ENCODE measurements at places on chromosomes 6 and 20.

DNA sequence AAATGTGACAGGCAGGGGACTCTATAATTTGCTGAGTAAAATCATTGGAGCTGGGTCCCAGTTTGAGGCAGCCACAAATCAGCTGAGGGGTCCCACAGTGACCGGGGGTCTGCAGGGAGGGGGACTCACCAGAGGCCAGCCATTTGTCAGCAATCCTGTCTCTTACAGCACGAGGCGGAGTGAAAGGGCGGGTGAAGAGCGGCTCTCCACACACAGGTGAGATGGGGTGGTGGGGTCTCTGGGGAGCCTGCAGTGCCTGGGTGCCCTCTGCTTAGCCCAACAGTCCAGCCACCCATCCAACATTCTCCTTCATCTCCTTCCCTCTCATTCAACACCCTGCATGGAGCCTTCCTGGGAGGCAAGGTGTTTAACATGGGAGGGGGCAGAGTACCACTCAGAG is 728 bp downstream of the TMC2 start:
- no peak for DNase-seq

DNA sequence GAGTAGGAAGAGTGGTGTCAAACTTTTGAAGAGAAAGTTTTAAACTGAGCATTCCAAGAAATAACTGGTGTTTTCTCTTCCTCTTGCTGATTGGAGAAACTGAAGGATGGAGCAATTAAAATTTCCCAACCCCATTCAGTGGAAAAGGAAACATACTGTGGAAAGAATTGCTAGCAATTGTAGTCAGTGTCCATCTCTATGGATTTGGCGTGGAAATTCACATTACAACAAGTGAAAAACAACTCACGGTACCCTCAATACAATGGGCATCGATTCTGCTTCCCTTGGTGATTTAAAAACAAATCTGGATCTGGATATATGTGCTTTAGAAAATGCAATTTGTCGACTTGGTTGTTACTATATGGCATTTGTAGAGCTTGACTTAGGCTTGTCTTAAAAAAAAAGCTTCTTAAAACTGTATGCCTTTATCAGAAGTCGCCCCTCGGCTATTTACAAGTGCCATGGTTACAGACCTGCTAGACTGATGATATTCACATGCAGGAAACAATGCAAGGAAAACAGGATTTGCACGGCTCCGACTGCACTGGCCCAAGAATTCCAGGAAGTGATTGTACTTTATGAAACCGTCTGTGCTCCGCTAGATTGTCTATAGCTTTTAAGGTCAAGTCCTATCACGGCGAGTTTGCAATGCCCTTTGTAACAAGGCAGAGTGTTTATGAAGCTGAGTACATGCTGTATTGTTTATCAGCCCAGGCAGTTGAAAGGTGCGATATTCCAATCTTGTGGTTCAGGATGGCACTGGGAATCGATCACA is 131.7 kb upstream of the PHACTR1 start:
- no peak for DNase-seq

- no peak for DNase-seq
Observed at GRCh38 chr6:118893064-118893806, 717 bp upstream of the ASF1A start.

DNA sequence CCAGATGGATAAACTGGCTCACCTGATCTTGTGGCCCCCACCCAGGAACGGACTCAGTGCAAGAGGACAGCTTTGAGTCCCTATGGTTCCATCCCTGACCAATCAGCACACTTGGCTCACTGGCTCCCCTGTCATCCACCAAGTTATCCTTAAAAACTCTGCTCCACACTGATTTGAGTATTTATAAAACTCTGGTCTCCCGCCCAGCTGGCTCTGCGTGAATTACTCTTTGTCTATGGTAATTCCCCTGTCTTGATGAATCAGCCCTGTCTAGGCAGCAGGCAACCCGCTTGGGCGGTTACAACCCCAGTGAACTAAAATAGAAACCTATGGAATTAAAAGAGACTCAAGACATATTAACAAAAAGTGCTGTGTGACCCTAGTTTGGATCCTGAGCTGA is 38.1 kb upstream of the CD83 start:
- peak; percentile 29 for DNase-seq

- no peak for DNase-seq
Observed at GRCh38 chr20:6784210-6784631, 16.7 kb downstream of the BMP2 start.

DNA sequence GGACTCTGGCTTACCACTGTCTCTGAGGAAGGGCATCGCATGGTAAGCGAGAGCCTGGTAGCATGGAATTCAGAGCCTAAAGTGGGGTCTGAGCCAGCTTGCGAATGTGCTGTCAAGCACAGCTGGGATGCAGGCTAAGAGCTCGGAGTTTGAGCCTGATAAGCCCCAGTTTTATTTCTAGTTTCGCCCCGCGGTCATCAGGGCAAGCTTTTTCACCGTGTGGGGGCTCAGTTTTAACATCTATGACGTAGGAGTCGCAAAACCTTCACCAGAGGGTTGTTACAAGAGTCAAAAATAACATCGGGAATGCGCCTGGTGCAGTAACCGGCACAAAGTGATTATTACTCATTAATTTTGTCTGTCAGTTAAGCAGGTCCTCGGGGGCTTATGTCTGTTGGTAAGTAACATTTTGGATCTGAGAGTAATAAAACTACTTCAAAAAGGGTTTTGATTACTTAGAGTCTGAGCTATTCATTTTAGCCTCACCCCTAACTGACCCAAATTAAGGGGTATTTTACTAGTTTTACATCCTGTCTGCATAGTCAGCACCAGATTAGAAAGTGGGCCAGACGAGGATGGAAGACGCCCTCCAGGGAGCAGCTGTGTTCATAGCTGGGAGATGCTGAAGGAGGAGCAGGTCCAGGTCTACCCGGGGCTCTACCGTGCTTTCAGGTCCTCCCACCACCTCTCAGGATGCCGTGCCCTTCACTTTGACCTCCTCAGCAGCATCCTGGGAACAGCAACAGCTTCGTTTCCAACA is 29.7 kb downstream of the SLC22A23 start:
- DNase-seq = no peak

DNA sequence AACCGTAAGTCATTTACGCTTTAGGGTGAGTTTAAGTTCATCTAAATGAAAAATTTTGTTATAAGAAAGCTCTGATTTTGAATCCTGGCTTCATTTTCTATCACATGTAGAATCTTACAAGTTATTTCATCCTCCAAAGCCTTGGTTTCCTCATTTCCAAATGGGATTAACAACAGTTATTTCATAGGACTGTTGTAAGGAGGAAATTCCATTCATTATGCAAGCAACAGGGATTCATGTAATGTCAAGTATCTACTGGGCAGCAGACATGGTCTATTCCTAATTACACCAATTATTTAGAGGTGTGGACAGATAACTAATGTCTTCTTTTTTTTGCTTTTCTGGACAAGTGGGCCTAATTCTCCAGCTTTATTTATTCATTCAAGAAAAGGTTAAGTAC is 154.0 kb downstream of the PDSS2 start:
- DNase-seq = no peak

GRCh38 chr6:111862741-111863140 is 10.5 kb downstream of the FYN start:
- DNase-seq = no peak

GRCh38 chr6:16822529-16822928 is 61.3 kb upstream of the ATXN1 start:
- DNase-seq = no peak

- DNase-seq = no peak
Observed at GRCh38 chr6:19597809-19598320, 239.3 kb upstream of the ID4 start.
